ENCODE measurements at places on chromosomes 12 and 14.

GRCh38 chr12:43206396-43206795 is 345.6 kb downstream of the ADAMTS20 start:
- no peak for DNase-seq

DNA sequence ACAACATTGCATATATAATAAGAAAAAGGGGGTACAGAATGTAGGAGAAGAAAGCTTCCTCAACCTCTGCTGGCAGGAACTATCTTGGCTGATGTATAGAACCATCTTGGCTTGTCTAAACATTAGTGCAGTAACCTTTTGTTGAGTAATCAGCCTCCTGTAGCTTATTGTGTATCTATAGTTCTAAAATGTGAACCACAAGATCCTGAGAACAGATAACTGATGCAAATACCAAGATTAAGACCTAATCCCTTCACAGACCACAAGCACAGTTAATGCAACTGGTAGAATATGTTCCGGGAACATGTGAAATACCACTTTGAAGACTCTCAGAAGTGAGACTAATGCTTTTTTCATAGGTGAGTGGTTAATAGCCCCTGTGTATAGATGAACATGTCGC is 50.7 kb upstream of the KCNC2 start:
- DNase-seq, result no peak

GRCh38 chr12:114625294-114625851 is 58.6 kb downstream of the TBX3 start:
- DNase-seq, result peak; percentile 0

DNA sequence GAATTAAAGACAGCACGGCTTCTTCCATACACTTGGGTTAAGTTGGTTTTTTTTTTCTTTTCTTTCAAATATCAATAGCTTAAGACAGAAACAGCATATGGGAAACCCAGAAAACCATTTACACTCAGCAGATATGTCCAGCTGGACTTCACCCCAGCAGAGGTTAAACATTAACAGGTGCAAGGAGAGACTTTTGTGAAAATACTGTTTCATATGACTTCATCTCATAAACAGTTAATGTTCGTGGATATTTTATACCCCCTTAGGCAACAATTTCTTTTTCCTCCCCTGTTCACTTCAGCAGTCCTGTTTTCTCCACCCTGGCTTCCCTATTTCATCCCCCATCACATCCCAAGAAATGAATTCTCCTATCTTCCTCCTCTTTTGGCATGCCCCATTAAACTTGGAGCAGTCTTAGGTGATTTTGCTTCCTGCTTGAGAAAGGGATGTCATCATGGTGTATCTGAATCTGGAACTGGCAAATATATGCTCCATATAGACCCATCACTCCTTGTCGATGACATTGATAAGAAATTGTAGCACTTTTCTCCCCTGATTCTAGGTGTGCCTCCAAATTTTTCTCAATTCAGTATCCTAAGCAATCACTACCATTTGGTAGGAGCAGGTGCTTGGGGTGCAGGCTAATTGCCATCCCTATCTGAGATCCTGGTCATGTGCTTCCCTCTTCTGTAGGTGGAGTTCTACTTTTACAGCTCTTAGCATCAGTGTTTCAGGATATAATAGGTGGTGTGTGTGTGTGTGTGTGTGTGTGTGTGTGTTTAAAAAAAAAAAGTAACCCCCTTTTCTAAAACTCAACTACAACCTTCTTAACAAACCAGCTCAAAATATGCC is 67.9 kb downstream of the BMP4 start:
- no peak for DNase-seq

- peak; percentile 39 for DNase-seq
Measured at GRCh38 chr12:21656905-21657325, 727 bp downstream of the LDHB start.

DNA sequence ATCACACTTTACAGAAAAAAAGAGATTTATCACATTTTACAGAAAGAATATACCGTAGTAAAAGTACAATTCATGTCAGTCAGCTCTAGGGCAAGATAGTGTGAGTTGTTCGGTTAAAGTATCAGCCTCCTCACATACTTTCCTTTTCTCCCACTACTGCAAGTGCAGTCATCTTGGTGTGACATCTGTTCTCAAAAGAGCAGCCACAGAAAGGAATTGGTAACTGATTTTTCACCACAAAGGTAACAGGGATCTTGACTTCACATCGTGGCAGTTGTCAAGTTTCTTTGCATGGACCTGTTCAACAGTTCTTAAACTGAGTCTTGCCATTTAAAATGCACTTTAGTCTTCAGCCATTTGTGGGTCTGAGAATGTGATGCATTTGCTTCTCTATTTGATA is 5.0 kb upstream of the E2F7 start:
- no peak for DNase-seq

- DNase-seq, result no peak
Measured at GRCh38 chr12:10741845-10742244, 18.7 kb upstream of the YBX3 start.

DNA sequence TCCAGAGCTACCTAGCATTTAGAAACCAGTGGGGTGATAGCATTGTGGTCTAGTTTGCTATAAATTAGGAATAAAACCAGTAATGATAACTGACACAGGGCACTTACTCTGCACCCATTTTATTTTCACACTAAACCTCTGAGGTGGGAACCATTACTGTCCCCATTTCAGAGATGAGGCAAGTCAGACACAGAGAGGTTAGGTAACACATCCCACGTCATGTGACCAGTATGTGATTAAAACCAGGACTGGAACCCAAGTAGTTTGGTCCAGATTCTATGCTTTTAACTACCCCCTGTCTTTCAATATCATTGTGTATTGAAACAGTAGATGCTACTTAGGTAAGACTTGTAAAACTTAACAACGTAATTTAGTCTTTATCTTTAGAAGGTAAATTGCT is 110.2 kb downstream of the PLXNC1 start:
- DNase-seq, result no peak

DNA sequence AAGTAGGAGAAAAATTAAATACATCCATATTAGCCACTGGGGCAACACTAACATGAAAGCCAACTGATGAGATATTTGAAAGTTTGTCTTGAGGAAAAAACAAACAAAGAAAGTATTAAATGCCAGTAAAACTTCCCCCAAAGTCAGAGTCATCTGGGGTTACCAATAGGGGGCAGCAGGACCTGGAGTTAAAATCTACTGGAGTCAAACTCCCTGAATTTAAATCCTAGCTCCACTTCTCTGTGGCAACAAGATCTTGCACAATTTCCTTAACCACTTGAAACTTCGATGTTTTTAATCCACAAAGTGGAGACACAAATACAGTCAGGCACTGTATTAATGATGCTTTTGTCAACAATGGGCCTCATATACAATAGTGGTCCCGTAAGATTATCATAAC is 14.4 kb downstream of the PLEKHG7 start:
- DNase-seq, result peak; percentile 34

- no peak for DNase-seq
Measured at GRCh38 chr12:123200414-123200813, 32.5 kb downstream of the MPHOSPH9 start.

DNA sequence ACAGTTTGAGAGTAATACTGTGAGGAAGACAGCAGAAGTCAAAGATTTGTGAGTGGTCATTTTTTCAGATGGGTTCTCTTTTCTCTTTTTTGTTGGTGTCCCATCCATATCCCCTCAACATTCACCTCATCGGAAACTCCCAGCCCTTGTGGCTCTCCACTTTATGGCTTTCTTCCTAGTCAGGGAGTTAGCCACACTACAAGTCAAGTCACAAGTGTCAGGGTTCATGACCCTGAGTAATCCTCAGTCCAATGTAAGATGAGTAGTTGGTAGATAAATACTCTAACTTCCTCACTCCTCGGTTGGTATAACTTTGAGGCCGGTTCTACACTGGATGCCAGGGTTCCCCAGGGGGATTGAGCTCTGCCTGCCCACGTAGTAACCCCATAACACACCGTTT is 41.4 kb downstream of the PTGER2 start:
- DNase-seq, result no peak

- DNase-seq, result no peak
Measured at GRCh38 chr14:67933266-67933665, 113.7 kb downstream of the RAD51B start.

- no peak for DNase-seq
Measured at GRCh38 chr12:51926064-51926632, 18.8 kb downstream of the ACVRL1 start.

- DNase-seq, result no peak
Measured at GRCh38 chr12:40215982-40216381, 8.8 kb upstream of the LRRK2 start.

GRCh38 chr12:71027856-71028255 is 107.3 kb upstream of the PTPRR start:
- DNase-seq, result no peak

- no peak for DNase-seq
Measured at GRCh38 chr12:6850796-6851152, 312 bp downstream of the CDCA3 start.

- no peak for DNase-seq
Measured at GRCh38 chr12:75995691-75996090, 35.9 kb downstream of the PHLDA1 start.

DNA sequence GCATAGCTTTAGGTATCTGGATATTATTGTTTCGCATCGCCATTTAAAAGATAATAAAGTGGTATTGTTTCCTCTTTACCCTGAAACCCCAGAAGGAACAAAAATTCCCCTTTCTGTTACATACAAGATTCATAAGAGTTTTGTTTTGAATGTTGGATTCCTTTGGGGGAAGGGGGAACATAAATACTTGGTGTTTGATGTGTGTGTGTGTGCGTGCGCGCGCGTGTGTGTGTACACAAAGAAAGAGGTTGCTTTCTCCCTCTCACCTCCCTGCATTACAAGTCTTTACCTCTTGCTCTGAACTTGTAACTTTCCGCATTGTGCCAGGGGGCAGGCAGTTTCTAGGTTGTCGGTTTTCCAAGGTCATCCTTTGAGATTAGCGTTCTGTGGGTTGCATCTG is 76.4 kb downstream of the GPATCH2L start:
- no peak for DNase-seq

DNA sequence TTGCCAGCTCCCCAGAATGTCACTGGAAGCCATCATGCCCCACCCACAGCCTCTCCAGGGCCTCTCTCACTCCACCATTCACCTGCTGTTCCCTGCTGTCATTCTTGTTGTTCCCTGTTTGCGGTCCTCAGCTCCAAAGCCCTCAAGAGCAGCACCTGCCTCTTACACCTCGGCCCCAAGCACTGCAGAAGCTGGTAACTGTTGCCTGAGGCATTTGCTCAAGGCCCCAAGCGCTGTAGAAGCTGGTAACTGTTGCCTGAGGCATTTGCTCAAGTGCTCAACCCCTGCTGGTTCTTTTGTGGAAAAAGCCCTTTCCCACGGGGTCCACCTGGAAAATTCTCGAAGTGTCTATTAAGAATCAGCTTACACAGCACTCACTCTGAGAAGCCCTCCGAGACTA is 78.0 kb downstream of the ARL6IP4 start:
- no peak for DNase-seq

- DNase-seq, result no peak
Measured at GRCh38 chr14:90535556-90536090, 138.8 kb downstream of the CALM1 start.

DNA sequence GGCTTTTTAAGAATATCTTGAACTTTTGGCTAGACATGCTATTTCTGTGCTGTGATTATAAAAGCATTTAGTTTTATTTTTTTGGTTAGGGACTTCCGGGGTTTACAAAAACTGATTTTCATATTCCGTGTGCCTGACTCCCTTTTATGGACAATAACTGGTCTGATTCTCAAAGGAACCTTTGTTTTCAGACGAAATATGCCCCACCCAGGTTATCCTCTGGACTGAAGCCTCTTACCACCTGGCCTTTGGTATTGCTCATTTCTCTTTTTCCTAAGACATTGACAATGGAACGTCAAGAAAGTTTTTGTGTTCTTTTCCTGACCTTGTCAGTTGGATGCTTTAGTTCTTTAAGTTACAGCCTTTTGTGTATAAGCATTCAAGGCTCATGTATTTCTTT is 10.8 kb downstream of the TIGAR start:
- DNase-seq, result no peak

GRCh38 chr12:106058256-106059182 is 80.2 kb downstream of the NUAK1 start:
- no peak for DNase-seq

DNA sequence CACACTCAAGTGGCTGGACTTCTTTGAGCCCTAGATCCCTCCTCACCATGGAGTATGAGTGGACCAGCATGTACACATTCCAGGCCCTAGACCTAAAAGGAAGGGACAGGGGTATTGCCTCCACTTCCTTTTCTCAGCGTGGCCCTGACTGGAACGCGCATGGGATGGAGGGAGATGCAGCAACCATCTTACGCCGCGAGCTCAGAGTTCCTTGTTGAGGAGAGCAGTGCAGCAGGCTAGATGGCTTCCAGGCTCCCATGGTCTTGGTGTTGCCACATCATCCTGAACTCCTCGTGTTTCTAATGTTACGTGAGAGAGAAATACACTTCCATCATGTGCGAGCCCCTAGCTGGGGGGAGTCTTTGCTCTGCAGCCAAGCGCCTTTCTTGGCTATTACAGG is 61.8 kb upstream of the DIO3 start:
- no peak for DNase-seq

DNA sequence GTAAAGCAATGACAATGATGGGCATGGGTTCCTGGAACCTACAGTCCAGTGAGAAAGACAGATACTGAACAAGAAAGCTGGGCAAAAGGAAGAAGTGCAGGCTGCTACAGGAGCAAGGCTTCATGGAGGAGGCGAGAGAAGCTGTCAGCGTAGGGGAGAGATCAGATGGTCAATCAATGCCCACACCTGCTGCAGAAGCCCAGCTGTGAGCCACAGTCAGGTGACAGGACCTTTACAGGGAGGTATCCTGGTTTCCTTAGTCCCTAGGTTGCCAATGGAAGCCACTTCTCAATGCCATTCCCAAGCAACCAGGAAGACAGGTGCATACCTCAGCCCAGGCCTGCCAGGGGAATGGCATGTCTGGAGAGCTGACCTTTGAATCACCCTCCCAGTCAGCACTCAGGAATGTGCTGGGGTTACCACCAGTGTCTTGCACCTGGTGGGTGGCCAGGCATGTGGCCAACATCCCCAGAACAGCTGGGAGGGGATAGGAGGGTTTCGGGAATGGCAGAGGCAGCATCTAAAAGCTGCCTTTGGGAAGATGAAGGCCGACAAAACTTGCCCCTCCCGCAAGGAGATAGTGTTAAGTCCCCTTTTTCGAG is 170.3 kb downstream of the TTC7B start:
- no peak for DNase-seq

DNA sequence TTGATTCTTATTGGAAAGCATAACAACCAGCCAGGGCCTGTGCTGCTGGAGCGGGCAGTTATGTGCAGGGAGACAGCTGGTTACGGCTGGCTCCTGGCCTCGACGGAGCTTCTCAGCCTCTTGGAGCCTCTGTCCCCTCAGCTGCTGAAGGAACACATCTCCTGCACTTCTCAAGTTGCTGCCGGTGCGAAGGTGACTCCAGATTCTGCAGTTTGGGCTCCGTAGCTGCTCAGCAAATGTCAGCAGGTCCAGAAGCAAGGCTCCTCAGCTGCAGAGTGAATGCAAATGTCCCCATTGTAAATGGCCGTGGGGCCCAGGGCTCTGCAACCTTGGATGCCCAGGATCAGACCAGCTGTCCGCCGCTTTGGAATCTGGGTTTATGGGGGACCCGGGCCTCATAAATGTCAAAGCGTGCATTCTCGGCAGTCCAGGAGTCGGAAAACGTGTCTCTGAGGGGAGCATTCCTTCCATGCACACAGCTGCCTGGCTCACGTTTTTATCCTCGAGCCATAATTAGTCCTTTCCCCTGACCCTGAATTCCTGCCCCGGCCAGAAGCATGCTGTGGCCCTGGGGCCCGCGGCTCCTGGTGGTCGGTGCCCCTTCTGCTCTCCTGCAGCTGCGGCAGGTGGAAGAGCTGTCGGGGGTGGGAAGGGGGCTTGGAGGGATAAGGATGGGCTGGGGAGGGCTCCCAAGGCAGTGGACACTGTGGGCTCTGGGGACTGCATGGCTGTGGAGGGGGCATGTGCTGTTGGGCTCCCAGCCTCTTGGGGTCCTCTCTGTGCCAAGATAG is 106.0 kb downstream of the KIF26A start:
- DNase-seq, result no peak

GRCh38 chr12:131015581-131016337 is 62.1 kb downstream of the ADGRD1 start:
- DNase-seq, result no peak
